Astrocyte of the spinal cord (primary cell): ENCODE measurements at places on chromosomes 11 and 22.

- DNase-seq: no peak
Observed at GRCh38 chr22:41178425-41178975, 26.6 kb upstream of the L3MBTL2 start.

- DNase-seq: no peak
Observed at GRCh38 chr22:38264322-38264843, 8.4 kb downstream of the TMEM184B start.

DNA sequence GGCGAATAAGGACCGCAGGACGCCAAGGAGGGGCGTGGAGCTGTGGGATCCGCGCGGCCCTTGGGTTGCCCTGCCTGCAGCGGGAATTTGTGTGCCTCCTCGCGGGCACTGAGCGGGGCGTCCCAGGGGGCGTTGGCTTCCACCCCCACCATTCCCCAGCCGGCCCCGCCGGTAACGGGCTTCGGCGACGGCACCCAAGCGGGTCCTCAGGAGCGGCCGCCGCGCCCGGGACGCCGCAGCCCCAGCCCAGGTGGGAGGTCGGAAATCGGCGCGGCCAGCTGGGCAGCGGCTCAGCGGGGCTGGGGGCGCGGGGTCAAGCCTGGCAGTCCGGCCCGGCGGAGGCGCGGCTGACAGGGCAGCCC is 320 bp downstream of the CLTCL1 start:
- peak; percentile 16 for DNase-seq

DNA sequence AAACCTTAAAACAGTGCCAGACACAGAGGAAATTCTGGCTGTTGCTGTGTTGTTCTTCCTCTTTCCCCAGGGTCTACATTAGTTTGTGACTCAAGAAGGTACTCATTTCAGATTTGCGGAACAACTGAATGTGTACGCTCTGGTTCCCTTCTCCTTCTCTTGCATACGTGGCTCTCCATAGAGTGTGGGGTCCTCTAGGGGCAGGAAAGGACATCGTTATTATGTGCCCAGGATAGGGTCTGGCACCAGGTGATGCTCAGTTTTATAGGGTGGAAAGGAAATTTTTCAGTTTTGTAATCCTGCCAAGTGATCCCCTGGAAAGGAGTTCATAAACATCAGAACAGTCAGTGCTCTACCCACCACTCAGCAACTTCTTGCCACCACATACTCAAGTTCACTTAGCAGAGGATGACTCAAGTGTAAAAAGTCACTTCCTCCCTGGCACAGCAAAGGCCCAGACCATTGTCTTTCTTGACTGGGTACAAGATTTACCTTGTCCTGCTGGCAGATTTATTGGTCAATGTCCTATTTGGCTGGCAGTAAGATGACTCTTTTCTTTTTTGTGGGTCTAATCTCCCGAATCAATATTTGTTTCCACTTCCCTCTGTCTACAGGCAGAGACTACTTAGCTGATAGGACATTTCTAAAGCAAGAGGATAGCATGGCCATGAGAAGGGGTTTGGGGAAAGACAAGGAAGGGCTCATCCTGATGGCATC is 246.0 kb upstream of the TENM4 start:
- DNase-seq: no peak

DNA sequence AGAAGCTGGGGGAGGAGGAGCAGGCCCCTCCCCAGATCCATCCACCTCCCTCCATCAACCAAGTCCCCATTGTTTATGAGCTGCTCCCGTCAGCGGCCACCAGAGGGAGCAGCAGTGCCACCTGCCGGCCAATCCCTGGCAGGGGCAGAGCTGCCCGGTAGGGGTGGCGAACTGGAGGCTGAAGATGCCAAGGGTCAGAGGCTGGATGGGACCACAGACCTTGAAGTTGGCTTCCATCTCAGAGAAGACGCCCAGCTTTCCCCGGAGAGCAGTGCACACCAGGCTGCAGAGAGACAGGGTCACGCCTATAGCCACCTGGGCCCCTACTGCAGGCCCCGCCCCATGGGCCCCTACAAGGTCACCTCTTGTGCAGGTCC is 3.6 kb downstream of the FIBP start:
- DNase-seq: peak; percentile 70

DNA sequence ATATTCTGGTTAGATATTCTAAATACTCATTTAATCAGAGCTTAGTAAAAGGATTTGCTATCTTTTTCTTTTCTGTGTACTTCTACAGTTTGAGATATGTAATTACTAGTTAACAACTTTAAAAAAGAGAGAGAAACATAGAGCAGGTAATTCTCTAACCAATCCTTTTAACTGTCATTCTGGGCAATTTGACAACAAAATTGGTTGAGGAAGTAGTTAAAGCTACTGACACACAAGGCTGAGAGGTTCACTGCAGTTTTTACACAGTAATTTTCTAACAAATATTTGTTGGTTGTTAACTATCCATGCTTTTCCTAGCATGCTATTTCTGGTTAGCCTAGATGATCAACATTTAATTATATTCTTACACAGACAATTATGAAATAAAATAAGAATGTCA is 3.6 kb downstream of the SOX6 start:
- no peak for DNase-seq

- DNase-seq: peak; percentile 12
Observed at GRCh38 chr11:91946397-91946951, 278.1 kb upstream of the FAT3 start.

GRCh38 chr11:86377972-86378371 is 3.3 kb downstream of the CCDC81 start:
- no peak for DNase-seq

DNA sequence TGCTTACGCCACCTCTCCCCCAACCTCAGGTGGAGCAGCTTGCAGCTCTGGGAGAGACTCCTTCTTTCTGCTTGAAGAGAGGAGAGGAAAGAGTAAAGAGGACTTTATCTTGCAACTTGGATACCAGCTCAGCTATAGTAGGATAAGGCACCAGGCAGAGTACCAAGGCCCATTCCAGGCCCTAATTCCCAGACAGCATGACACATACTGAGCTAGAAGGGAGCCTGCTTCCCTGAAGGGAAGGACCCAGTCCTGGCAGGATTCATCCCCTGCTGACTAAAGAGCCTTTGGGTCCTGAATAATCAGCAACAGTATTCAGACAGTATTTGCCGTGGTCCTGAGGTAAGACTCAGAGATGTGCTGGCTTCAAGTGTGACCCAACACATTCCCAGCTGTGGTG is 41.4 kb downstream of the PPME1 start:
- no peak for DNase-seq

GRCh38 chr11:60657888-60658287 is 41.5 kb upstream of the MS4A8 start:
- no peak for DNase-seq

DNA sequence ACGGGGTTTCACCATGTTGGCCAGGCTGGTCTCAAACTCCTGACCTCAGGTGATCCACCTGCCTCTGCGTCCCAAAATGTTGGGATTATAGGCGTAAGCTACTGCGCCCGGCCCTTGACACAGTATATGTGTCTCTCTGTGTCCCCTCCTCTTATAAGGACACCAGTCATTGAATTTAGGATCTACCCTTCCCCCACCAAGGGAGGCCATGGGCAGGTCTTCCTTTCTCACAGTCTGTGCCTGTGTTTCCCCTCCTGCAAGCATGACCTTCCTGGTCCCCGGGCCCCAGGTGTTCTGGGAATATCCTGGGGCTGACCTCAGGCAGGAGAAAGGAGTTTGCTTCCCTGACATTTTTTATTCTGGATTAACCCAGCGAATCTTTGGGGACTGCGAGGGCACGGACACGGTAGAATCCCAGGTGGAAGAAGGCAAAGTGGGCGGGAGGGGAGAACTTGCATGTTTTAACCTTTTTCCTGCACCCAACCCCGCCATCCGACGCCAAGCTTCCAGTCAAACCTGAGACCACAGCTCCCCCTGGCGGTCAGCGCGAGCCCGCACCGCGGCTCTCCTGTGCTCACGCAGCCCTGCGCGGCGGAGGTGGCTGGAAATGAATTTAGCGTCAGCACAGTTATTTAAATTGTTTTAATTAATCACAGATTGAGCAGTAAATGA is 42.1 kb upstream of the ISX start:
- DNase-seq: peak; percentile 6

DNA sequence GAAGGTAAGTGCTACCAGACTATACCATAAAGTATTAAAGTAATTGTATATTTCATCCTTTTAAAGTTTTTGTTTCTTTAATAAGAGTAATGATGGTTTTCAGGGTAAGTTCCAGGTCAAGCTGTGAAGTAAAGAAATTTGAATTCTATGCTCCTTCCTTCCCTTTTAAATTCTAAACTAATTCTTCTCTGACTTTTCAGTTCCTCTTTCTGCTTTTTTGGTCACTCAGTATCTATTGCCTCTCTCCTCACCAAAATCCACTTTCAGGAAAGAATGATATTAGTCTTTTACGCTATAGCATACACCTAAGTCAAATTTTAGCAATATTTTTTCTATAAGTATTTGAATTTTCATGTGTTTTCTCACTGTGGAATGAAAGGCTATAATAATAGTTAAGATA is 8.2 kb downstream of the MMP8 start:
- DNase-seq: no peak

- DNase-seq: no peak
Observed at GRCh38 chr11:122895563-122895962, 13.0 kb downstream of the JHY start.

DNA sequence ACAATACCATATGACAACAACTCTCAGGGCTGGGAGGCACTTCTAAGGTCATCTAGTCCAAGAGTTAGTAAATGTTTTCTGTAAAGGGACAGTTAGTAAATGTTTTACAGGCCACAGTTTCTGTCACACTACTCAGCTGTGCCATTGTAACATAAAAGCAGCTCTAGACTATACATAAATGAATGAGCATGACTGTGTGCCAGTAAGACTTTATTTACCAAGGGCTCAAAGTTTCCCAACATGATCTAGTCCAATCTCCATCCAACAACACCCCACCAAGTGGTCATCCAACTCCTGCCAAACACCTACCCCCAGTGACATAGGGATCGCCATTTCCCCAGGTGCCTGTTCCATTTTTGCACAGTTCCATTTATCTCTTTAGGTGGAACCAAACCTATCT is 12.1 kb downstream of the SERGEF start:
- no peak for DNase-seq
